ENCODE measurements at places on chromosomes 6 and 20.

DNA sequence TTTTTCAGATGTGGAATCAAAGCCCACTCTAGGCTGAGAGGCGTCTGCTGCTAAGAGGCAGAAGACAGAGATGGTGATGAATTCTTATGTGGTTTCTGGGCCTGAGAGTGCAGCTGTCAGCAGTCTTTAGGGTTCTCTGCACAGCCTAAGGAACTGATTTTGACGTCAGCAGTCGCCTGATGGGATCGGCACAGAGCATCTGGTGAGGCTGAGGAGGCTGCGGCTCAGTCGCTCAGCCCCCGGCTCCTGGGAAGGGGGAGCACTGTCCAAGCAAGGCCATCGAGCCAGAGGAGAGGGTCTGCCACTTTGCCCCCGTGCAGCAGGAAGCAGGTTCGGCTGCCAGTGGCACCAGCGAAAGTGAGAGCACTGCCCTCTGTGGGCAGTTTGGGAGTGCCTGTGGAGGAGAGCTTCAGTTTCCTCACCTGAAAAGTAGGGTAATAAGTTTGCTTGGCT lies 92.5 kb downstream of the TCP11 start:
- DNase-seq, result no peak

- DNase-seq, result no peak
Measured at GRCh38 chr20:1417273-1417672, 24.4 kb upstream of the FKBP1A start.

GRCh38 chr6:132348231-132348630 lies 53.0 kb downstream of the MOXD1 start:
- no peak for DNase-seq

- DNase-seq, result no peak
Measured at GRCh38 chr20:13670160-13670559, 31.4 kb upstream of the TASP1 start.

GRCh38 chr6:63731930-63732329 lies 96.3 kb downstream of the PHF3 start:
- no peak for DNase-seq

- peak; percentile 49 for DNase-seq
Measured at GRCh38 chr20:25277941-25278521, 30.1 kb downstream of the PYGB start.

DNA sequence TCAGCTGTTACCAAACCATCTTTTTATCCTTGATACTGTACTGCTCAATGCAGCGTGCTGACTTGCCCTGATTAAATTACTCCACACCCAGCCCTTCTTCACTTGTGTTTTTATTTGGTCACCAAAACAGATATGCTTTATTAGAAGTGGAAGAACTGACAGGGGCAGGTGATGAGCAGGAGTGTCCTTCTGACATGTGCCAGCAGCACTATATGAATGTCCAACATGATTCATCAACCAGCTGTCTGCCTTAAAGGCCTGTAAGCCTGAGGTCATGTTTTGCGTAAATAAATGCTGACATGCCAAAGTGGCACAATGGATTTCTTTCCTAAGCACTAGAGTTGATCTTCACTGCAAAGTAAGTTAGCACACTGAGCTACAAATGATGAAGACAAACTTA lies 15.4 kb downstream of the POPDC3 start:
- no peak for DNase-seq

DNA sequence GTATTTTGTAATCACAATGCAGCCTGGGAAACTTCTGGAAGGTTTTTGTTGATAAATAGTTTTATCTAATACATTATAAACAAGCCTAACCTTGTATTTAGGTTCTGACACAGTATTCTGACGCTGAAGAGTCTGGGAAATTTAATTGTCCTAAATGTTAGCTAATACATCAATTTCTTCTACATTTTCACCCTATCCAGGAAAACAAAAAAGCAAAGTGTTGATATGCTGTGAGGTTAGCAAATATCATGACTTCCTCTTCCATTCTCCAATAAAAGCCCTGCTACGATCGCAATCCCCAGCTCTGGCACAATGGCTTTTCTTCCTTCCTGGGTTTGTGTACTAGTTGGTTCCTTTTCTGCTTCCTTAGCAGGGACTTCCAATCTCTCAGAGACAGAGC lies at the start of gene C6orf58:
TSS of gene C6orf58 (plus strand) at position 301 of the 400 bp plus-strand sequence. CDS start at position 313, 12 bp downstream.
- DNase-seq, result no peak

- no peak for DNase-seq
Measured at GRCh38 chr20:17172836-17173516, 53.9 kb upstream of the PCSK2 start.

DNA sequence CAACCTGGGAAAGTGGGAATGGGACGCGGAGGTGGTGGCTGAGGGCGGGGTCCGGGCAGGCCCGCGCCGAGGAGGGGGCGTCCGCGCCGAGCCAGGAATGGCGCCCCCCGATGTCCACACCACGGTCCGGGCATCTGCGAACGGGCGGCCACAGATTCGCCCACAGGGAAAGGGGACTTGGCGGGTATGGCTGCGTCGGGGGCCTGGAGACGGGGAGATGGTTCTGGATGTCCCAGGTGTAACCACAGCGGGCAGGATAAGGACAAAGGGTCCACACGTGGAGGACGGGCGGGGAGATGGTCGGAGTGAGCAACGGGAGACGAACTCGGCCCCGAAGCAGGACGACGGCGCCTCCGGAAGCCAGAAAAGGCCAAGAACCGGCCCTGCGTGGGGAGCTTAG lies 124.6 kb downstream of the WDR27 start:
- no peak for DNase-seq

DNA sequence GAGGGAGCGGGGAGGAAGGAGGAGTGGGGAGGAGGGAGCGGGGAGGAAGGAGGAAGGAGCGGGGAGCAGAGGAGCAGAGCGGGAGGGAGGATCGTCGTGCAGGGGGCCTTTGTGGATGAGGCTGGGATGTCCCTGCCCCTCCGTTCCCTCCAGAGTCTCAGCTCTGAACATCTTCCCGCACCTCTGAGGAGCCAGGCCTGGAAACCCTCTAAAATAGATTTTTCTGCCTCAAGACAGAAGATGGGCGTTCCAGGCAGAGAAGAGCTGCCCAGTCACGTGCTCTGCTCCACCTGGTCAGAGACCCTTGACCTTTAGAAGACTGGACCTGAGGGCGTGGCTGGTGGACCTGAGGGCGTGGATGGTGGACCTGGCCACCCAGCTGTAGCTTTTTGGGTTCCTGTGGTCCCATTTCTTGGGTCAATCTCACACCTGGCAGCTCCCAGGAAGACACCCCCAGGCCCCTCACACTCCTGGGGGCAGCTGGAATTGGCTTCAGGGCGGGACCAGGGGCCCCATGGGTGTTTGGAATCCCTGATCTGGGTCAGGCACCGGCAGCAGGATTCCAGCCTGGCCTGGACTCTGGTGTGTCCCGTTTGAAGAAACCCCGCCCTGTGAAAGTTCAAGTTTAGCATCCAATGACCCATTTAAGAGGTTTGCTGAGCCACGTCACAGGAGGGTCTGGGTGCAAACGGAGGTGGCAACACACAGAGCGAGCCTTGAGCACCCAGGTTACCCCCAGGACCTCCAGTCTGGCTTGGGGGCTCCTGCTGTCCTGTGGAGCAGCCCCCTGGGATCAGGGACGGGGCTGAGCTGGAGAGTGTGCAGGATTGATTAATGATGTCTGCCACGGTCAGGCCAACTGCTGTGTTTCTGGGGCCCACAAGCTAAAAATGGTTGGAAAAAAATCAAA lies 96.9 kb upstream of the BHLHE23 start:
- DNase-seq, result no peak

DNA sequence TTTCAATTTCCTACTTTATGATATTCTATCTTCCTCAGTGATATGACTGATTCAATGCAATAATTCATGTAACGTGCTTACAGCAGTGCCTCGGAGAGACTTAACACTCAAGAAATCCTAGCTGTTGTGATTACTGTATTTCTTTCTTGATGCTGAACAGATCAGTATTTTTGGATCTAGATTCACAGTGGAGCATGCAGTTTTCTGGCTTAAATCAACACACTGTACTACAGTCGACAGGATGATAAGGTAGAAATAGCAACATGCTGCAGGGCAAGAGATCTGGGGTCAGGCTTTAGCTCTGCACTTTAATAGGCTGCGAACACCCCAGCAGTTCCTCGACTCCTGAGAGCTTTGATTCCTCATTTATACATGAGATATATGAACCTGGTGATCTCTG lies 161.0 kb downstream of the AIG1 start:
- DNase-seq, result no peak

- DNase-seq, result no peak
Measured at GRCh38 chr20:29497261-29497671, 1760.2 kb upstream of the DEFB115 start.

DNA sequence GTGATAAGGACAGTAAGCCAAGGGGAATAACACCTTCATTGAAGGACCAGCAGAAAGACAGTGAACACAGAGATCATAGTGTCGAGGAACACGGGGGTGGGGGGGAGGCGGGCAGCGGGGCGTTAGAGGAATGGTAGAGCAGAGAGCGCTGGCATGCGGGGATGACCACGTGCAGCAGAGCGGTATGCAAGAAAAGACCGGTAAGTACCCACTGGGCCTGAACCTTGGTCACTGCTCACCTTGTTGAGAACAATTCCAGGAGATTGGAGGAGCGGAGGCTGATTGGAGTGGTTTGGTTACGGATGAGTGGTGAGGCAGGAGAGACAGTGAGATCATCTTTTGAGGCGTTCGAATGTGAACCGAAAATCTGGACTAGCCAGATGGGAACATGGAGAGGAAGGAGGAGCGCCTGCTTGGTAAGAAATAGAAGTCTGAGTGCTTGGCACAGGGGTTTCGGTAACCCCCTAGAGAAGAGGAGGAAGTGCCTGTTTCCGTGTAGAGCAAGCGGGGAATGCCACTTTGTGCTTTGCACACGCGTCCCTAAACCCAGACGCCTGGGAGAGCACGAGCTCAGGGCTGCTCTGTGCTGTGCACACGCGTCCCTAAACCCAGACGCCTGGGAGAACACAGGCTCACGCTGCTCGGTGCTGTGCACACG lies 70.0 kb downstream of the FAM120B start:
- DNase-seq, result no peak

DNA sequence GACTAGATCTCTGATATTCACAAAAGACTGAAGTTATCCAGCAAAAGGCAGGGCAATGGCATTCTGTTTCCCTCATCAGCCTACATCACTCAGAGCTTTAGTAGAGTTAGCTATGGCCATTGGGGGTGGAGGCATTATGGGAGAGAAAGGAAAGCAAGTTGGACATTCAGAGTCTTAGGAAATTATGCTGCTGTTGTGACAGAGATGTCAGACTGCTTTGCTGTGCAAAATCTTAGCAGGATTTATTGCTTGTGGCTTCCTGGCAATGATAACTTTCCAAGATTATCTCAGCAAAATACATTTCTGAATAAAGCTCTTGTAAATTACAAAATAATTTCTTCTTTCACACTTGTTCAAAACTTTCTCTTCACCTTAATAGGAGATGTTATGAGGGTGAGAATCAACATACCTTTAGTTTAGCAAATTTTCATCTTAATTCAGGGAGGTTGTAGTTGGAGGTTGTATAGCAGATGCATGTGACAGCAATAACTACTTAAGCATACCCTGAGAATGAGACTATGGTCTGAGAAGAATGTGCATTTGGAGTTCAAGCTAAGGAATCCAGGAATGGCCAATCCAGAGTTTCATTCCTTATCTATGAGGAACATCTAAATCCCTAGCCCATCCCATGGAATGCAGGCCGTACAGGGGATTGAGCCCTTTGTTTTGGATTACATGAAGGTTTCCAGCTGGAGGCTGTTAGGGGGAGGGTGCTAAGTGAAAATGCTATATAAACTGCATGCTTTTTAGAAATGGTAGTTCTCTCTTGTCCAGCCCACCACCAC lies 179.8 kb downstream of the HAO1 start:
- DNase-seq, result no peak

GRCh38 chr20:39081255-39081654 lies 119.1 kb downstream of the DHX35 start:
- DNase-seq, result peak; percentile 77

DNA sequence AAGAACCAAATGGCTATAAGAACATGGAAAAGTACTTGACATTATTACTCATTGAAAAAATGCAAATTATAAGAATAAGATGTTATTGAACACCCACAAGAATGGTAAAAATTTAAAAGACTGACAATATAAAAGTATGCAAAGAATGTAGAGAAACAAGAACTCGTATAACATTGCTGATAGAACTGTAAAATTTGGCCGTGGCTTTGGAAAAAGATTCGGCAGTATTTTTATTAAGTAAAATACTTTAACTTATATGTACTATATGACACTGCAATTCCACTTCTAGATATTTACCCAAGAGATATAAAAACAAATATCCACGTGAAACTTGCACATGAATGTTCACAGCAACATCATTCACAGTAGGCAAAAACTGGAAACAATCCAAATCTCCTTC lies 239.2 kb downstream of the TPBG start:
- no peak for DNase-seq

DNA sequence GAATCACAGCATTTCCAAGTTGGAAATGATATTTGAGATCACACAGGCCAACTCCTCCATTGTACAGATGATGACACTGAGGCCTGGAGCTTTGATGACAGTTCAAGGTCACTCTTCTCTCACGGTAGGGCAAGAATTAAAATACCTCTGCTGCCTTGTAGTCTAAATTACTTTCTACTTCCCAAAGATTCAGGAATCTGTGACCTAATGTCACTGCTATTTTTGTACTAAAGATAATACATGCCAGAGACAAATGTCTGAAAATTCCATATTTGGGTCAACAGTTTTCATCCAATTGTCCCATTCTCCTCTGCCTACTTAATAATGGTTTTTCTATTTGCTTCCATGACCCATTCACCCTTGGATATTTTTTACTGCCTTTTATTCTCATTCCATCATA lies 160.0 kb downstream of the SOD2 start:
- DNase-seq, result no peak

- peak; percentile 53 for DNase-seq
Measured at GRCh38 chr20:59835057-59835447, 98.4 kb downstream of the SYCP2 start.

DNA sequence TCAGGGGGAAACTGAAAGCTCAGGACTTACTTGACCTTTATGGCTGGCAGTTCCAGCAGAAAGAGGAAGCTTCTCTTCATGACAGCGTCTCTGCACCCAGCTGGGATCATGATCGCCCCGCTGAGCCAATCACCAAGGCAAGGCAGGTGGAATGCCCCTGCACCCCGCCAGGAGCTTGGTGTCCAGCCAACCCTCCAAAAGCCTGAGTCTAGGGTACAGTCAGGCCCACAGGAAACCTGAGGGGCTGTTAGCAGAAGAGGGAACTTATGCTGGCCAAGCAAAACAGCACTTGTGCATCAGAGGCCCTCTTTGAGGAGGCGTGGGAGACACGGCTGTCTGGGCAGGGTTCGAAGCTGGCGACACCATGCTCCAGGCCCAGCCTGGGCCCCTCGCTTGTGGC lies 188.3 kb upstream of the GMDS start:
- DNase-seq, result peak; percentile 55

GRCh38 chr6:1287103-1287591 lies 24.8 kb upstream of the FOXQ1 start:
- no peak for DNase-seq

- DNase-seq, result no peak
Measured at GRCh38 chr6:2784061-2784460, 18.9 kb downstream of the WRNIP1 start.

GRCh38 chr6:118198746-118199145 lies 291.7 kb downstream of the SLC35F1 start:
- no peak for DNase-seq
